ENCODE measurements at places on chromosomes 1 and 21. TPM values are rescaled to one million over a fixed set of nuclear protein-coding genes. Genes with fewer than 3 reads are reported as not detected.

The VHLL gene
- 0.52 TPM for total RNA-seq

- no peak for DNase-seq
Observed at GRCh38 chr1:115463347-115463746, 125.3 kb upstream of the NGF start.

DNA sequence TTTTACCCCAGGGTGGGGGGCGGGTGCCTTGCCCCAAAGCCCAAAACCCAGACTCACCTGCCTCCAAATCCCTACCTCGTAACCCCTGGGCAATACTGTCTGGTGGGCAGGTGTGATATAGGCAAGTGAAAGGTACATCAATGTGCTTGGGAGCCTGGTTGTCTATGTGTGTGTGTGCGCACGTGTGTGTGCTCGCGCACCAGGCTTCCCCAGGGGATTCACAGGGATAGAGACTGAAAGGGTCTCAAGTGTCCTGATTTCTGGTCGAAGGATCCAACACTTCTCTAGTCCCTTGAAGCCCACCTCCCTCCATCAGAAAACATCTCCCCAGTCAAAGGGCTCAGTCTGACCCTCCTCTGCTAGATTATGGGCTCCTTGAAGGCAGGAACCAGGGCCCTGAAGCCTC lies 28.9 kb upstream of the EPB41 start:
- no peak for DNase-seq

GRCh38 chr1:10108134-10108663 lies 75.4 kb downstream of the UBE4B start:
- no peak for DNase-seq
